ENCODE measurements at places on chromosomes 7 and 10. TPM values are rescaled to one million over a fixed set of nuclear protein-coding genes. Genes with fewer than 3 reads are reported as not detected.

Gene FAM25A
- polyA plus RNA-seq: not detected

Gene SPOCK2
- polyA plus RNA-seq: 6.7 TPM

Gene NKX6-2
- polyA plus RNA-seq: 0.51 TPM

Gene AIMP2
- polyA plus RNA-seq: 21.8 TPM

Gene CASP2
- polyA plus RNA-seq: 4.4 TPM

Gene SLC26A5
- not detected for polyA plus RNA-seq

- DNase-seq: no peak
Observed at GRCh38 chr7:125057963-125058362, 128.3 kb upstream of the POT1 start.

DNA sequence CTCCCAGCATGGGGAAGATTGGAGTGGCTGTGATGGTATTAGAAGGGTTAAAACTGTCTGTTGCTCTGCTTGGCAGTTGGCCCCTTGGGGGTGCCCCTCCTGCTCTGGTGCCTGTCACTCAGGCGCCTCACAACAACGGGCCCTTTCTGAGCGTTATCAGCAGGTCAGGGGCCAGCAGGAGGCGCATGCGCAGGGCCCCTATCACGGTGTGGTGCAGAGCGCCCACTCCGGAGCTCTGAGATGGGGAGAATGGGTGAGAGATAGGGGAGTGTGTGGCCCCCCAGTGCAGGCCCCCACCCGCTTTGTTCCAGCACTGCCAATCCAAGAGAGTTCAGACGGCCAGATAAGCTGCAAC lies 24.8 kb downstream of the GBX1 start:
- no peak for DNase-seq

DNA sequence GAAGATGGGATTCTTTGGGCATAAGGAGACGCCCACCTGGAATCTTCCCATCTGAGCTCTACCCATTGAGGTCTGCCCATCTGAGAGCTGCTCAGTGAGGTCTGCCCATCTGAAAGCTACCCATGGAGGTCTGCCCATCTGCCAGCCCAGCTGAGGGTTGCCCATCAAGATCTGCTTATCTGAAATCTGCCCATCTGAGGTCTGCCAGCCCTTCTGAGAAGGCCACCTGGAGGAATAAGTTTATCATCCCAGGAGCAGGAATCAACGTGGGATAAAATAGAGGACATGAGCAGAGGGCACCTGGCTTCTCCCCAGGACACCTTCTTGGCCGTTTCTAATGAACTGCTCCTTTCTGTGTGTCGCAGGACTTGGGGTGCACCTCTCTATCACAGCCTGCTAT lies 35.3 kb upstream of the PDZD8 start:
- no peak for DNase-seq

DNA sequence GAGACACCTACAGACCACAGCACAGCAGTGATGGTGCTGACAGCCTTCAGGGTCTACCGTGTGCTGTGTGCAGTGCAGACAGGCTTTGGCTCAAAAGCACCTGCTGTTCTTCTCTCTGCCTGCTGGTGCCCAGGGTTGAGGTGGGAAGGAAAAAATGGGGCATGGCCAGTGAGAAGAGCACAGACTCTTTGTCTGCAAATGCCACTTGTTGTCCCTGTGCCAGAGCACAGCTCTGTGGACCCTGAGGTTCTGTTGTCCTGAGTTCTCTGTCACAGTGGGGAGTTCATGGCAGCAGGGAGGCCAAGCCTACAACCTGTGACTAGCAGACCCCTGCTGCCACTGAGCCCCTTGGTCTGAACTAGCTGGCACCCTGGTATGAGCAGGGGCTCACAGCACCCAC lies 376.7 kb downstream of the GLRX3 start:
- DNase-seq: no peak

GRCh38 chr7:127754457-127754856 lies 102.5 kb downstream of the SND1 start:
- no peak for DNase-seq

DNA sequence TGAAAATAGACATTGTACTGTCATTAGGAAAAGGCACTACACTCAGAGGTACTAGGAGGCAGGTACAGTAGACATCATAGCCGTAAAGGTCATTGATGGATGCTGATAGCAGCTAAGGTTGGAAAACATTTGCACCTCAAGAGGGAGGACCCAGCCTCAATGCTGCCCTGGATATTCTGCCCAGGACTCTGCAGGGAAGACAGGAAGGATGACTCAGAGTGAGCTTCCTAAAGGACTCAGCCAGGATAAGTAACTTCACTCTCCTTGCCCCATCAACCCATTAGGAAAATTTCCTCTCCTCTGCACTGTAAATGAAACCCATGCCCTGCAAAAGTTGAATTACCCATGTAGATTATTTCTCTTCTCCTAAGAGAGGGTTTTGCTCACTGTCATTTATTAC lies 617.9 kb upstream of the MKI67 start:
- DNase-seq: no peak

GRCh38 chr7:87709258-87709657 lies 81.1 kb downstream of the RUNDC3B start:
- DNase-seq: no peak

- DNase-seq: no peak
Observed at GRCh38 chr7:137888241-137888640, 41.5 kb upstream of the DGKI start.

DNA sequence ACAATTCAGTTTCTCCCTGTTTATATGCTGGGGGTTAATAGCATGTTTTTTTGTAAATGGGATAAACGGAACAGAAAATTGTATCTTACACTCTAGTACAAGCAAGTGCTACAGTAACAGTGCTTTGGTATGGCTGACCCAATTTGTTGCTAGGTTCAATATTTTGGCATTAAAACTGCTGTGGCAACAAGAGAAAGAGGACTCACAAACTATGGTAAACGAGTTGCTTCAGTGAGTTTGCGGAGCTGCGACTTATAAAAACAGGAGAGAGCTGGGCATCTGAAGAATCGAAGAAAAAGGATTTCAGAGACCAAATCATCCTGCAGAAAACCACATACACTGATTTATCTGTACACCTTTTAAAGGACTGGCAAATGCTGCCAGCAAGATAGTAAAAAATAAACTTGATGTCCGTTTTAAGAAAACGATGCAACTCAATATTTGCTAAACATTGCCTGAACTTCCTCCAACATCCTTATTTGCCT lies 2.2 kb downstream of the GLUD1 start:
- DNase-seq: no peak

DNA sequence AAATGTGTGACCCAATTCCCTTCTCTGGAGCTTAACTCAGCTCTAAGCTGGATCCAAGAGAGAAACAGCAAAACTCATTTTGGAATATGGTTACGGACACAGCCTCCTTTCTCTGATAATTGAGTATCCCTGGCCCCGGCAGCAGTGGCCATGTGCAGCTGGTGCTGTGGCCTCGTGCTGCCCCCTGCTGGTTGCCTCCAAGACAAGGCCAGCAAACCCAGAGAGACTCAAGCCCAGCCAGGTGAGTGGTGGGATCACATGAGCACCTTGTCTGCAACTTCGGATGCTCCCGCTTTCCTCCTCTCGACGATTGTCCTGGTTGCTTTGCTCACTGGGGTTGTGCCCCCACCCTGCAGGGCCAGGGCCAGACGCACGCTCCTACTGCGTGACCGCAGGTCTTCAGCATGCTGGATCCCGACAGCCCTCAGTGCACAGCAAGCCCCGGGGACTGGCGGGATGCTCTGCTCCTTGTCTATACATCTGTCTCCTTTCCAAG lies 19.4 kb downstream of the SFTPD start:
- DNase-seq: peak; percentile 83

DNA sequence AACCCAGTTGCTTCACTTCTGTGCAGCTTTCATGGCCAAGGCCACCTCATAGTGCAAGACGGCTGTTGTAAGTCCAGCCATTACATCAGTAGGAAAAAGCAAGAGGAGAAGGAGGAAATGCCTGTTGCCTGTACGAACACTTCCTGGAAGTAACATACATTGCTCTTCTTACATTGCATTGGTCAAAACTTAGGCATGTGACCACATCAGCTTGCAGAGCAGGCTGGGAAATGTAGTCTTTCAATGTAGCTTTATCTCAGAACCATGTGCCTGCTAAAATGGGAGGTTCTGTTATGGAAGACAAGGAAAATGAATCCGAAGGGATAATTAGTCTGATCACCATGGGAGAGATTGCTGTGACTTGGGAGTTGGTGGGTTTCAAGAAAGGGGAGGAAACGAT lies 4.3 kb downstream of the SLC29A3 start:
- DNase-seq: no peak
